ENCODE measurements at places on chromosomes 2 and 18. TPM values are rescaled to one million over a fixed set of nuclear protein-coding genes. Genes with fewer than 3 reads are reported as not detected.

The RGPD4 gene
- not detected for total RNA-seq

The TLX2 gene
- total RNA-seq = 6.6 TPM

The LDLRAD4 gene
- 24.3 TPM for total RNA-seq

The CROCC2 gene
- total RNA-seq = 0.49 TPM

The ICA1L gene
- 21.6 TPM for total RNA-seq

The ST6GAL2 gene
- 2.9 TPM for total RNA-seq

The GREB1L gene
- 0.98 TPM for total RNA-seq

The ESPNL gene
- 0.74 TPM for total RNA-seq

The SRBD1 gene
- total RNA-seq = 9.1 TPM

The ZSWIM2 gene
- not detected for total RNA-seq

The HDHD2 gene
- 17.2 TPM for total RNA-seq

The TMEM182 gene
- total RNA-seq = 2.2 TPM

The NPHP1 gene
- 4.9 TPM for total RNA-seq

The GPR35 gene
- 3.9 TPM for total RNA-seq

The ANXA4 gene
- total RNA-seq = 63.6 TPM

The CNTNAP5 gene
- not detected for total RNA-seq

The SERPINB12 gene
- 20.1 TPM for total RNA-seq

The NEU4 gene
- total RNA-seq = not detected

The REG3A gene
- not detected for total RNA-seq

The CCDC85A gene
- 4.7 TPM for total RNA-seq

The DLX1 gene
- total RNA-seq = not detected

The IGFBP2 gene
- total RNA-seq = 82.7 TPM

The ARHGEF4 gene
- total RNA-seq = 116 TPM

The CYP1B1 gene
- total RNA-seq = 88.9 TPM

The ST8SIA5 gene
- not detected for total RNA-seq

The GPR155 gene
- 6.6 TPM for total RNA-seq

The LOXHD1 gene
- not detected for total RNA-seq

The HOXD9 gene
- 12.5 TPM for total RNA-seq

The ZNF24 gene
- total RNA-seq = 24.8 TPM

The UCN gene
- total RNA-seq = 3.2 TPM

The MPV17 gene
- total RNA-seq = 55.7 TPM

The ALPG gene
- not detected for total RNA-seq

The SCG2 gene
- total RNA-seq = 13.3 TPM

The KIAA1328 gene
- total RNA-seq = 17.2 TPM

The LYG1 gene
- total RNA-seq = not detected

The SETBP1 gene
- total RNA-seq = 38.1 TPM

The UGT1A3 gene
- total RNA-seq = not detected

The C2orf80 gene
- not detected for total RNA-seq

The DIPK1C gene
- total RNA-seq = not detected

The R3HDM1 gene
- total RNA-seq = 18.2 TPM

The MGAT4A gene
- 20.6 TPM for total RNA-seq

The IL1F10 gene
- not detected for total RNA-seq

The CCDC150 gene
- 3.9 TPM for total RNA-seq

The CYP27A1 gene
- 30.0 TPM for total RNA-seq

The NCK2 gene
- total RNA-seq = 45.9 TPM

The CHRNA1 gene
- total RNA-seq = not detected

The TMEM214 gene
- 53.3 TPM for total RNA-seq

The ERICH2 gene
- not detected for total RNA-seq

The FAM237A gene
- total RNA-seq = not detected
